ENCODE measurements at places on chromosomes 4 and X.
A peak's percentile ranks its signal among the peaks of the same experiment; 100 is the strongest.

DNA sequence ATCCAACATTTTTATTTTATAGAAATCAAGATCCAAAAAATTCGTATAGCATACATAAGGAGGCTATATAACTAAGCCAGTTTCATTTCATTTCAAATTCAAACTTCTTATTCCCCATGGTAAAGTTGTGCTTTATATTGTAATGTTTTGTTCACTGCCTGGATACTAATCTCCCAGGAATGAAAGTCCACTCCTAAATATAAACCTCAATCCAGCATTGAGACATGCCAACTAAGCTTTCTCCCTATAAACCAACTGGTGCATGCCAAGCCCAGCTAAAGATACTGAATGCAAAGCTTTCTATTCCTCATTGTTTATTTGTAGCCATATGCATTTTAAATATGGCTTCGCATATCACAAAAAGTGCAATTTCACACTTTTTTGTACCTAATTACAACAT, 63.8 kb upstream of the INPP4B start:
- no peak for DNase-seq

GRCh38 chr4:9704551-9705332, 76.7 kb upstream of the DRD5 start:
- no peak for DNase-seq

DNA sequence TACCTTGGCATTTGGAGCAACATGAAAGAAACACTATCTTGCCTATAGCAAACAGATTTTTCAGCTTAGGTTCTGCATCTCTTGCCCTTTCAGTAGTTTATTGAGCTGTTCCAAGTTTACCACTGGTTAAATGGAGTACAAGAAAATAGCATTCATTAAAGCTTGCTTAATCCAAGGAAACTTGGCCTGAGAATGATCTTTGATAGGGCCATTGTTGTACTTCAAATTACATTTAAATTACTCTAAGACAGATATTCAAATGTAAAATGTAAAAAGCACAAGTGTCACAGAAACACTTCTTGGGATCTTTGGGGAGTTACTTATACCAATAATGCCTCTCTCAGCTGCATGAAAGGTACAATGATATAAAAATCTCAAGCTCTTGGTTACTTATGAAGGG, 609.0 kb upstream of the HTR2C start:
- DNase-seq = no peak

DNA sequence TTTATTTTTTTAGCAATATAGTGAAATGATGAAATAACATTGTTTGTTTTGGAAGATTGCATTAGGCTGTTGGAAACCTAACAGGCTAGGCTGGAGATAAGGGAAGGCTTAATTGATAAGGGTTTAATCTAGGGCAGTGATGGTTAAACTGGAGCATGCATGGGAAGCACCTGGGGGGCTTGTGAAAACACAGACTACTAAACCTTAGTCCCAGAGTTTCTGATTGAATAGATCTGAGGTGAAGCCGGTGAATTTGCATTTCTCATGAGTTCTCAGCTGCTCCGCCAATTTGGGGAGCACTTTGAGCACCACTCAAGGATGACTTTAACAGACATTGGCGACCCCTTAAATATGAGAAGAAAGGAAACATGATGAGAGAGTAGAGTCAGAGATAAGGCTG, 11.5 kb downstream of the STK26 start:
- DNase-seq = no peak

GRCh38 chrX:72576141-72576894, 3.7 kb upstream of the HDAC8 start:
- peak; percentile 58 for DNase-seq

GRCh38 chrX:47796433-47796906, 40.2 kb upstream of the ZNF81 start:
- DNase-seq = peak; percentile 63

- DNase-seq = no peak
Measured at GRCh38 chrX:23670528-23670927, 3.2 kb downstream of the PRDX4 start.

DNA sequence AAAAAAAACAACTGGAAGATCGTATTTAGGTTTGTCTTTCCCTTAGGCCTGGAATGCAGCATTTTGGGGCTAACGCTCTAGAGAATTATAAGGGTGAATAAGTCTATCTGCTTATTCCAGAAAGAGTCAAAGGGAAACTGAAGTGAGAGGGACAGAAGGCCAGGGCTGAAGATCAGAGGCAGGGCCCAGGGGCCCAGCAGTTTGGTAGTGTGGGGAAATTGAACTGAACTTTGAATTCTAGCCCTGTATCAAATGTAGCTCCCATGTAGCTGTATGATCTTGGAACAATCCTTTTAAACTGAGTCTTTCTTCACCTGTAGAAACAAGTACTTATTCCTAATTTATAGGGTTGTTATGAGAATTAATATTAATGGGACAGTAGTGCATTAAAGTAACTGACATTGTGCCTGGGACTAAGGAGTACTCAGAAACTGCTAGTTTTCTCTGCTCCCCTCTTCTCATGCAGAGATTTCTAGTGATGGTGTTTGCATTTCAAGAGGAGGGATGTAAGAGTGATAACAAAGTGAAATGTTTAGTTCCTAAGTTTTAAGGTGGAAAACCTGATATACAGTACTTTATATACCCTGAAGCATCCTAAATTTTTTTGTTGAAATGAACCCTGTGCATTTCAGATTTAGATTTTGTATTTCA, 30.4 kb downstream of the STOX2 start:
- no peak for DNase-seq

- DNase-seq = peak; percentile 58
Measured at GRCh38 chr4:121192480-121192879, 28.4 kb upstream of the TNIP3 start.

DNA sequence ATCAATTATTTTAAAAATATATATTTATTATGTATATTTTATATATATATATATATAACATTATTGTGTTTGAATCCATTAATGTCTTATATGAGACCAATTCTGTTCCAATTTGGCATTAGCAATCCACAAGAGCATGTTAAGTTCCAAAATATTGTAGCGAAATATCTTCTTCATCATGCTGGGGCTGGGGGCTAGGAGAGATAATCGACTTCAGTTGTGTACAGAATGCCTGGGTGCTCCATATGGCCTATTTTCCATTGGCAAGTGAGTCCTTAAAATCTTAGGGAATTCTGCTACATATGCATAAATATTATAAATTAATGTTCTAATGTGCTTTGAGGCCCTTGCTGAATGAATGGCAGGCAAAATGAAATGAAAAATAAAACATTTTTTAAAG, 117.7 kb downstream of the PCDH7 start:
- no peak for DNase-seq

- no peak for DNase-seq
Measured at GRCh38 chrX:68658530-68658929, 11.1 kb downstream of the STARD8 start.

DNA sequence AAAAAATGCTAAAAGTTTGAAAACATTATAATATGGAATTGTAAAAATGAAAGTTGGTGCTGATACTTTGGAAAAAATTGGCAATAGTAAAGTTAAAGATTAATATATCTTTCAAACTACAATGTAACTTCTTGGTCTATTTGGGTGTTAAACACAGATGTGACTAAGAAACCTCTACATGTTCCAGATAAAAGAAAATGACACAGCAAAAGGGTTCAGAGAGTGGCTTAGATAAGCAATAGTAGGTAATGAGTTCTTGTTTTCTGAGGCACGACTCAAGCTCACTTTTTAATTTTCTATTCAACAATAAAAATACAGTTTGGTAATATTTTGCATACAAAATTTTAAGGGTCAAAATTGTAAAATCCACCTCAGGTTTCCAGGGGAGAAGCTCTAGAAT, 292.7 kb downstream of the GALNTL6 start:
- DNase-seq = no peak

- DNase-seq = no peak
Measured at GRCh38 chrX:17633546-17633945, 103.7 kb upstream of the SCML1 start.

GRCh38 chrX:64977830-64978229, 1.6 kb upstream of the ZC4H2 start:
- DNase-seq = no peak

- DNase-seq = peak; percentile 76
Measured at GRCh38 chr4:2011583-2011982, 2.8 kb upstream of the NELFA start.

- no peak for DNase-seq
Measured at GRCh38 chrX:135302269-135302873, 6.9 kb upstream of the ETDC start.

- no peak for DNase-seq
Measured at GRCh38 chrX:18065956-18066355, 154.7 kb downstream of the BEND2 start.
